ENCODE measurements at places on chromosomes 2 and 18. TPM values are rescaled to one million over a fixed set of nuclear protein-coding genes. Genes with fewer than 3 reads are reported as not detected.
A peak's percentile ranks its signal among the peaks of the same experiment; 100 is the strongest.

- no peaks in the 10 kb centered on the region for H3K36me3 ChIP-seq
- no peak overlapping the region for H3K4me3 ChIP-seq
- no peaks in the 10 kb centered on the region for H3K4me1 ChIP-seq
- no peak overlapping the region for H3K27ac ChIP-seq
- ATAC-seq, result no peak
Observed at GRCh38 chr2:150075831-150076230, 411.6 kb downstream of the RND3 start.

GRCh38 chr18:28602391-28602790 is 425.5 kb upstream of the CDH2 start:
- no peaks in the 10 kb centered on the region for H3K27me3 ChIP-seq
- no peak overlapping the region for H3K27ac ChIP-seq
- H3K4me1 ChIP-seq, result no peaks in the 10 kb centered on the region
- H3K4me3 ChIP-seq, result no peak overlapping the region
- no peaks in the 10 kb centered on the region for H3K36me3 ChIP-seq
- no peak for ATAC-seq

DNA sequence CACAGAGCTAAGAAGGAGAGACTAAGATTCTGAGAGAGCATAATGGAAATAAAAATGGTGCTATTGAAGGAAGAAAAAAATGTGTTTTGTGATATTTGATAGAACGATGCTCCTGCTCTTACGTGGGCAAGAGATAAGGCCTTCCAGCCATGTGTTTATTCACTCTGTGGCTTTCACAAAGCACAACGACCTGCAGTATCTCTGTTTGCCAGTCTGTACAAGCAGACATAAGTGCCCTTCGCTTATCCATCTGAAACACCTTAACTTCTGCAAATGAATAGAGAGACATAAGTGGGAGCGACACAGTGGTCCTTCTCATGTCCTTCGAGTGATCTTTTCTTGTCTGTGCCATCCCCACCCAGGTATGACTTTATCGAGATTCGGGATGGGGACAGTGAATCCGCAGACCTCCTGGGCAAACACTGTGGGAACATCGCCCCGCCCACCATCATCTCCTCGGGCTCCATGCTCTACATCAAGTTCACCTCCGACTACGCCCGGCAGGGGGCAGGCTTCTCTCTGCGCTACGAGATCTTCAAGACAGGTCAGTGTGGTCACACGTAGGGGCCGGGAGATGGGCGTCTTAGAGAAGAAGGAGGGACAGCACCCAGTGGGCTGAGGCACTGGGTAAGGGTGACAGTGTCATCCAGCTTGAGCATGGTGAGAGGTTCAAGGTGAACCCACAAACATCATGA is 33.7 kb downstream of the NRP2 start:
- H3K27ac ChIP-seq, result no peak overlapping the region
- H3K4me3 ChIP-seq, result no peak overlapping the region
- peaks cover 9% of the 10 kb centered on the region for H3K27me3 ChIP-seq
- no peak for ATAC-seq
- peaks cover 7% of the 10 kb centered on the region for H3K4me1 ChIP-seq

GRCh38 chr2:43950383-43951008 is 45.3 kb downstream of the LRPPRC start:
- peaks cover 100% of the 10 kb centered on the region for H3K36me3 ChIP-seq
- ATAC-seq, result no peak
- H3K4me1 ChIP-seq, result no peaks in the 10 kb centered on the region
- no peak overlapping the region for H3K27ac ChIP-seq

- H3K27ac ChIP-seq, result no peak overlapping the region
- no peaks in the 10 kb centered on the region for H3K36me3 ChIP-seq
- no peak for ATAC-seq
- H3K4me3 ChIP-seq, result no peak overlapping the region
Observed at GRCh38 chr2:207385076-207385475, 144.7 kb upstream of the CREB1 start.

GRCh38 chr2:27040282-27040681 is 7.5 kb downstream of the TMEM214 start:
- H3K4me3 ChIP-seq, result no peak overlapping the region
- peaks cover 76% of the 10 kb centered on the region for H3K36me3 ChIP-seq
- no peak for ATAC-seq
- H3K27ac ChIP-seq, result no peak overlapping the region
- H3K27me3 ChIP-seq, result no peaks in the 10 kb centered on the region
- H3K4me1 ChIP-seq, result peaks cover 4% of the 10 kb centered on the region

- H3K4me1 ChIP-seq, result no peaks in the 10 kb centered on the region
- H3K27ac ChIP-seq, result no peak overlapping the region
- H3K36me3 ChIP-seq, result no peaks in the 10 kb centered on the region
- no peak overlapping the region for H3K4me3 ChIP-seq
- H3K27me3 ChIP-seq, result no peaks in the 10 kb centered on the region
Observed at GRCh38 chr2:187093771-187094412, 244.9 kb upstream of the ZSWIM2 start.

GRCh38 chr2:173076581-173077345 is 1.1 kb downstream of the MAP3K20 start:
- peak overlapping the region; percentile 82 for H3K27ac ChIP-seq
- H3K4me3 ChIP-seq, result peak overlapping the region; percentile 83
- H3K27me3 ChIP-seq, result peaks cover 32% of the 10 kb centered on the region

DNA sequence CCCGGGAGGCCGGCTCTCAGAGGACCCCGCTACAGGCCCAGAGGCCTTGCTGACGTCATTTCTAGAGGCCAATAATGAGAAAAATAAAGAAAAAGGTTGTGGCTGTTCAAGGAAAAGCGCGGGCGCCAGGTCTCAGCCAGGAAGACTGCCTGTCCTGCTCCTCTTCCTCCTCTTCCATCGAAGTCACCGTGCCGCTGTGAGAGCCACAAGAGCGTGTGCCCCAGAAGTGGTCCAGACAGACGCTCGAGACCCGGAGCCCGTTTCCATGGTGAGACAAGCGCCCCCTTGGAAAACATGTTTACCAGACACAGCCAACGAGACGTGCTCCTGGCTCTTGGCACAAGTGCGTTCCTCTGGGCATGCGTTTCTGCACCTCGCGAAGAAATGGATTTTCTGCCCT is 210.5 kb downstream of the HDAC4 start:
- H3K27me3 ChIP-seq, result no peaks in the 10 kb centered on the region
- H3K4me1 ChIP-seq, result no peaks in the 10 kb centered on the region
- H3K27ac ChIP-seq, result no peak overlapping the region
- no peak overlapping the region for H3K4me3 ChIP-seq

GRCh38 chr18:59012815-59013705 is 126.6 kb upstream of the SEC11C start:
- H3K36me3 ChIP-seq, result no peaks in the 10 kb centered on the region
- ATAC-seq, result no peak
- H3K4me1 ChIP-seq, result no peaks in the 10 kb centered on the region
- no peak overlapping the region for H3K4me3 ChIP-seq
- peaks cover 29% of the 10 kb centered on the region for H3K27me3 ChIP-seq

- no peak overlapping the region for H3K4me3 ChIP-seq
- H3K36me3 ChIP-seq, result no peaks in the 10 kb centered on the region
- no peaks in the 10 kb centered on the region for H3K4me1 ChIP-seq
Observed at GRCh38 chr2:240358080-240358479, 77.4 kb upstream of the GPC1 start.

DNA sequence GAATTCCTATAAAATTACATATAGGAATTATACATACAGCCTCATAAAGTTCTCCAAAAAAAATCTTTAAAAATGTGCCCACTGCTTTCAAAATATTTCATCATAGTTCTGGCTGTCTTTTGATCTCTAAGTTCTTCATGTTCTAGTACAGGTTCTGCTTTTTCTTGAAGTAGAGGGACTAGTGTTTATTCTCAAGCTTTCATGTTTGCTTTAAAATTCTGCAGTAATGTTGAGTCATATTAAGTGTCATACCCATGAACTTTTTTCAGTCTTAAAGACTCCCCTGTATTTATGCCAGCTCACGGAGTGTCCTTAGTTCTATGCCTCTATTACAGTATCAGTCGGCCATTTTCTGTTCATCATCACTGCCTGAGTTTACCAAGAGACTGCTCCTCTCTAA is 54.8 kb upstream of the CCDC141 start:
- no peak overlapping the region for H3K4me3 ChIP-seq
- H3K36me3 ChIP-seq, result no peaks in the 10 kb centered on the region
- no peak for ATAC-seq
- H3K4me1 ChIP-seq, result peaks cover 7% of the 10 kb centered on the region

- no peak overlapping the region for H3K4me3 ChIP-seq
- no peaks in the 10 kb centered on the region for H3K36me3 ChIP-seq
- no peak overlapping the region for H3K27ac ChIP-seq
- H3K27me3 ChIP-seq, result peaks cover 14% of the 10 kb centered on the region
Observed at GRCh38 chr2:190182071-190182524, 119.6 kb upstream of the MSTN start.

- H3K36me3 ChIP-seq, result no peaks in the 10 kb centered on the region
- H3K27me3 ChIP-seq, result peaks cover 6% of the 10 kb centered on the region
- no peak for ATAC-seq
- no peak overlapping the region for H3K27ac ChIP-seq
- H3K4me1 ChIP-seq, result no peaks in the 10 kb centered on the region
Observed at GRCh38 chr18:394262-394986, 106.1 kb downstream of the COLEC12 start.

- peak overlapping the region; percentile 97 for H3K27ac ChIP-seq
- no peaks in the 10 kb centered on the region for H3K36me3 ChIP-seq
- no peak for ATAC-seq
Observed at GRCh38 chr2:85435981-85436835, 17.7 kb downstream of the SH2D6 start.

DNA sequence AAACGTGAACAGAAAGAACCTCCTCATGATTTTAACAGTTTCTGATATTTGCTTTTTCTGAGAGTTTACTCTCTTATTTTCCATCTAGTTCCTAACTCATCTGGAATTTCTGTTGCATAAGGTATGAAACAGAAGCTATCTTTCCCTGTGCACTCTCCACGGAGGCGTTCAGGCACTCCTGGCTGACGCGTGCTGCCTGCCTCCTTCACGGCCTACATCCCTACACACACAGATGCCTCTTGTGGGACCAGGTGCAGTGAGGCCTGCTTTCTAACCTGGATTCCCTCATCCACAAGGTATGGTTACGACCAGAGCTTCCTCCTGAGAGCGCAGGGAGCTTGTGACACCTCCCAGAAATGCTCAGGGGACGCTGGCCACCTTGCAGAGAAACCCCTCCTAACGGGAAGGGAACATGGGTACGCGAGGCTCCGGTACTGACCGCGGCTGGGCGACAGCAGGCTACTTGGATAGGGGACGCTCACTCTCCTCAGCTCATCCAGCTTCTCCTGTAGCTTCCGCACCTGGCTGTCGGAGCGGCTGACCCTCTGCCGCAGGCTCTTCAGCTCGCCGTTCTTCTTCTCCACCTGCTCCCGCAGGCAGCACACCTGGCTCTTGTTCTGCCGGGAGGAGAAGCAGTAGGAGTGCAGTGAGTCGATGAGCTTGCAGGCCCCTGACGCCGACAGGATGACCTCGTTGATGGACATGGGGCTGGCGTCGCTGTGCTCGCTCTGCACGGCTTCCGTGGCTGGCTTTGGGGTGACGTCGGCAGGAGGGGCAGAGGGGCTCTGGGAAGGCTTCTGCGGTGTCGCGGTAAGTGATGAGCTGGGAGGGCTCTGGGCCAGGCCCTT is 4.3 kb downstream of the THAP4 start:
- no peaks in the 10 kb centered on the region for H3K27me3 ChIP-seq
- peaks cover 8% of the 10 kb centered on the region for H3K4me1 ChIP-seq
- peaks cover 83% of the 10 kb centered on the region for H3K36me3 ChIP-seq
- no peak for ATAC-seq
- no peak overlapping the region for H3K4me3 ChIP-seq
- H3K27ac ChIP-seq, result no peak overlapping the region

DNA sequence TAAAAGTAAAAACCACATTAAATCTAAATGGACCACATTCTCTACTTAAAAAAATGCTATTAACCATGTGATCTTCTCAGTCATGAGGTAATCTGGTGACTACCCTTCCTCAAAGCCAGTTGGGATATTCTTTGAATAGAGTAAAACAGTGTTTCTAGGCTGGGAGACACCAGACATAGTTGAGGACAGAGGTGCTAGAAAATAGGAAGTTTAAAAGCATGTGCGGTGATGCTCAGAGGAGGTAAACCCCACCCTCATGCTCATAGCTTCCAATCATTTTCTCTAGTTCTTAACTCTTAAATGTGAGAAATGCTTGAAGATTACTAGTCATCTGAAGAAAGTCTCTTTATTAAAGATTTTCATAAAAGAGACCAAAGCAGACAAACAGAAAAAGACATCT is 30.7 kb upstream of the ELAC1 start:
- peaks cover 83% of the 10 kb centered on the region for H3K36me3 ChIP-seq
- H3K27ac ChIP-seq, result peak overlapping the region; percentile 51
- no peaks in the 10 kb centered on the region for H3K4me1 ChIP-seq
- H3K27me3 ChIP-seq, result no peaks in the 10 kb centered on the region
- no peak overlapping the region for H3K4me3 ChIP-seq

DNA sequence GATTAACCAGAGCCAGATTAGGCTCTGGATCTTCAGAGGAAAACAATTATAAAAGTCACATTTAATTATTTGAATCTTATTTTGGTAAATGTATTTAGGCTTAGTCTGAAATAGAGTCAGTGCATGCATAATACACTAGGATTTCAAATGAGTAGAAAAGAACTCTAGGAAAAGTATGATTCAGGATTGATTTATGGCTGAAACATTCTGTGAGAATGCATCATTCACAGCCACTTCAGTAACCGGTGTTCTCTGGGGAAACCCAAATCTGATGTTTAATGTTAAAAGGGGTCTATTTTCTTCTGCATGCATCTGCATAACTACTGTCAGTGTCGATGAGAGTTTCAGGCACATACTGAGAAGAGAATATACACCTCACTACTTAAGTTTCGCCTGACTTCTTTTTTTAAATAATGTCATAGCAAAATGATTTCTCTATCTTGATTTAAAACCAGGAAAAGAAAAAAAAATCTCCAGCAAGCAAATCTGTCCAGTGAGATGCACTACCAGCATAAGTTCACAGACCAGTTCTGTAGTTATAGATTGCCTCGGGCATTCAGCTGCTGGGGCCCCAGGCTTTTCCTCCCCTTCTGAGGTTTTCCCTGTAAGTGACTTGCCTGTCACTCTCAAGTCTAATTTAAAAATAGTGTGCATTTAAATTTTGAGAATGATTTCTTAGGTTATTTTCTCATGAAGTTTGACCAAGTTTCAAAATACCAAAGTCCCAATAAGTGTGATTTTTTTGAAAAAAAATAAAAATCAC is 501.5 kb downstream of the NR4A2 start:
- H3K4me3 ChIP-seq, result no peak overlapping the region
- no peak for ATAC-seq
- H3K36me3 ChIP-seq, result no peaks in the 10 kb centered on the region
- no peak overlapping the region for H3K27ac ChIP-seq
- no peaks in the 10 kb centered on the region for H3K4me1 ChIP-seq
- no peaks in the 10 kb centered on the region for H3K27me3 ChIP-seq

- H3K4me3 ChIP-seq, result peak overlapping the region; percentile 87
- no peak for ATAC-seq
Observed at GRCh38 chr2:178448968-178449661, 1.9 kb downstream of the PRKRA start.

Gene FBXO15
- 2.6 TPM for total RNA-seq

Gene CHST10
- 3.3 TPM for total RNA-seq

Gene GNLY
- total RNA-seq, result 10.6 TPM

Gene NPAS2
- 3.9 TPM for total RNA-seq

Gene SIX3
- not detected for total RNA-seq

Gene KHK
- total RNA-seq, result 5.9 TPM

Gene DSC1
- total RNA-seq, result not detected

Gene ASB18
- not detected for total RNA-seq

Gene ACKR3
- total RNA-seq, result 1.7 TPM

Gene GALM
- 85.2 TPM for total RNA-seq
